ENCODE measurements at places on chromosomes 16 and 17.
A peak's percentile ranks its signal among the peaks of the same experiment; 100 is the strongest.

- DNase-seq, result no peak
Observed at GRCh38 chr17:44932096-44932786, 15.3 kb downstream of the KIF18B start.

GRCh38 chr17:45247429-45248131, 14.3 kb downstream of the SPATA32 start:
- DNase-seq, result peak; percentile 86

GRCh38 chr17:79031996-79032875, 8.3 kb downstream of the C1QTNF1 start:
- no peak for DNase-seq

- no peak for DNase-seq
Observed at GRCh38 chr16:243348-243747, 8.7 kb downstream of the FAM234A start.
